ENCODE measurements at places on chromosomes 3 and 15.

DNA sequence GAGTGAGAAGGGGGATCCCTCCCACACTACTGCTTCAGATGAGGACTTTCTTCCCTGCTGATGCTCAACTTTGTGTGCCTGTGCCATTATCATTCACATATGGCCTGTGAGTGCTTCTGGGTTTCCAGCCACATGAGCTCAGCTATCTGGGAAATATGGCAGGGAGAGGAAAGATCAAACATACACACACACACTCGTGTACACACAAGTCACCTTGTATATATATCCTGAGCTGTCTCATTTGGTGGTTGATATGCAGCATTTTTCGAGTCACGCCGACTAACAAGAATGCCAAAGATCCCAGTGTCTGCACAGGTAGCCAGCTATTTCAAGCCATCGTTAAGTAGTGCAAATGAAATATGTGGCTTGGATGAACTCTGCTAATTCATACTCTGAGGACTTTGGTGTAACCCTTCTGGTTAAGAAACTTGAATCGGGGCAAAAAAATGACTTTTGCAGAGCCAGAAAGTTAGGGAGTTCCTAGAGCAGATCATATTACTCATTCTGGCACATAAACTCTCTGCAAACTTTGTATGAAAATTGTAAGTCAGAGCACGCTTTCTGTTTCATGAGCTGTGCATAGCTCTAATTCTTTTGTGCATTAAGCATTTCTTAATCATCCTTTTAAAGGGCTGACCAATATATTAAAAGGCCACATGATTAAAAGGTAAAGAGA is 24.9 kb upstream of the WNT5A start:
- no peak for DNase-seq

DNA sequence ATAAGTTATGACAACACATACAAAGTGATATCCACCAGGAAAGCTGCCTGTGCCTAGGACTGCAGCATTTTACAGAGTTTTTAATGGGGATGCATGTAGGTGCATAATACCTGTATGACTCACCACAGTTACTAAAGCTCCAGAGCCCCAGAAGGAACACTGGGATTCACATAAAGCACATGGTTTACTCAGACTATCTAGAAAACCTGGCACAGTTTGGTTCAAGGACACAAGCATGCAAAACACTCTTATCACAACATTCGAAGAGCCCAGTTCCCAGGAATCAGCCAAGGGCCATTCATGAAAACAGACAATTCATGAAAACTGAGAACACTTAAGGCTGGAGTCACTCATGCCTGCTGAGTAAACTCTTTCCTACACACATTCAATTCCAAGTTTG is 261.0 kb downstream of the PYDC2 start:
- DNase-seq, result no peak

DNA sequence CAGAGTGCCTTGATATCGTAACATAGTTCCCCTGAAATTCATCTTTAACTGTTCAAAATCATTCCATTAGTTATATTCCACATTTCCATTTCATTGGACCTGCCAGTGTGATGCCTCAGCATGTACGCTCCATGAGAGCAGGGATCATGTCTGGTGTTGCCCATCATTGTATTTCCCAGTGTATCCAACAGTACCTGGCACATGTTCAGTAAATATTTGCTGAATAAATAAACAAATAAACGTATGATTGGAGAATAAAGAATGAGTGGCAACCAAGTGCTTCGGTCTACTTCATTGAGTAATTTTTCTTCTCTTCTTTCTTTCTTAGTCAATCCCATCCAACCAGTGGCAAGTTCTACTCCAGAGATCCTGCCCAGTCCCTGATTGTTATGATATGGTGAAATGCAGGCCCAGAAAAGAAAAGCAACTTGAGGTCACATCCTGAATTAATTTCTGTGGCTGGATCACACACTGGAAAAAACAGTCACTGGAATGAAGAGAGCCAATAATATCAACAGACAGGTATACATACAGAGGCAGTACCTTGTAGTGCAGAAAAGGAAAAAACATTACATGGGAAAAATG is 101.2 kb downstream of the PLCH1 start:
- DNase-seq, result no peak

DNA sequence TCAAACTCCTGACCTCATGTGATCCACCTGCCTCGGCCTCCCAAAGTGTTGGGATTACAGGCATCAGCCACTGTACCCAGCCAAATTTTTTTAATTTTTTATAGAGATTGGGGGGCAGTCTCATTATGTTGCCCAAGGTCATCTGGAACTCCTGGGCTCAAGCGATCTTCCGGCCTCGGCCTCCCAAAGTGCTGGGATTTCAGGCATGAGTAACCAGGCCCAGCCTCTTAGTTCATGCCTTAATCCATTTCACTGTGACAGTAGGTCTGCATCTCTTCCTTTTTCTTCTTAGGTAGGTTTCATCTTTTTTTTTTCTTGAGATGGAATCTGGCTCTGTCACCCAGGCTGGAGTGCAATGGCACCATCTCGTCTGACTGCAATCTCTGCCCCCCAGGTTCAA is 37.3 kb upstream of the PPP4R2 start:
- DNase-seq, result no peak

DNA sequence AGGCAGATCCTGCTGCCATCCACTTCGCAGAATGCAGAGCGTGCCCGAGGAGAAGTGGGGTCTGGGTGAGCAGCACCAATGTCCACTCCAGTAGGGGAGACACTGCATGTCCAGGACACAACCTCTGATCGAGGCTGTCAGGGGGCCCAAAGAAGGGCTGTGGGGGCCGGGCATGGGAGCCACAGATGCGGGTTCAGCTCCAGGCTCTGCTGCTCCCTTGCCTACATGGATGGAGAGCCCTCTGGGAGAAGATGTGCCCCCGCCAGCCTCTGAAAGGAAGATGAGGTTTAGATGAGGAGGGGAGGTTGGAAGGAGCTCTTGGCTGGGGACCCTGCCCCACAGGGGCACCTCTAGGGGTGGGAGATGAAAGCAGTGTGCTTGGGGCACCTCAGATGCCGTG is 75.4 kb downstream of the KLF13 start:
- DNase-seq, result no peak

DNA sequence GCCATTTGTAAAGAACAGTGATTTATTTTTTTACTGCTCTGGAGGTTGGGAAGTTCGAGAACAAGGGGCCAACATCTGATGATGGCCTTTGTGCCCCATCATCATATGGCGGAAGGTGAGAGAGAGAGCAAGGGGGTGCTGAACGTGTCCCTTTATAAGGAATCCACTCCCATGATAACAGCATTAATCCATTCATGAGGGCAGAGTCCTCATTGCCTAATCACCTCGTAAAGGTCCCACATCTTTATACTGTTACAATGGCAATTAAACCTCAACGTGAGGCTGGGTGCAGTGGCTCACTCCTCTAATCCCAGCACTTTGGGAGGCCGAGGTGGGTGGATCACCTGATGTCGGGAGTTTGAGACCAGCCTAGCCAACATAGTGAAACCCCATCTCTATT is 8.3 kb downstream of the IL12A start:
- DNase-seq, result no peak

DNA sequence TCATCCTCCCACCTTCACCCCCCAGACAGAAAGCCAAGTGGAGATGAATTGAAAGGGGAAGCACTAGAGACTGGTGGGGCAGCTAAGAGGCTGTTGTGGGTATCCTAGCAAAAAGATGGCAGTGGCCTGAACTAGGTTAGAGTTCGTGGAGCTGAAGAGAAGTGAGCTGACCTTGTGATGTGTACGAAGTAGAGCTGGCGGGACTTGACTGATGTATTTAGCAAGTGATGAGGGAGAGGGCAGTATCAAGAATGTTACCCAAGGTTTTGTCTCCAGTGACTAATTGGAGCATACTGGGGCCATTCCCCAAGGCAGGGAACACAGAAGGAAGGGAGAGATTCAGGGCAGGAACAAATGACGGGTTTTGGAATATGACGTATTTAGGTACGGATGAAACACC is 50.0 kb upstream of the CP start:
- peak; percentile 30 for DNase-seq

- DNase-seq, result peak; percentile 90
These were observed 24.4 kb upstream of the TXNRD3 start for GRCh38 chr3:126679318-126679751.

DNA sequence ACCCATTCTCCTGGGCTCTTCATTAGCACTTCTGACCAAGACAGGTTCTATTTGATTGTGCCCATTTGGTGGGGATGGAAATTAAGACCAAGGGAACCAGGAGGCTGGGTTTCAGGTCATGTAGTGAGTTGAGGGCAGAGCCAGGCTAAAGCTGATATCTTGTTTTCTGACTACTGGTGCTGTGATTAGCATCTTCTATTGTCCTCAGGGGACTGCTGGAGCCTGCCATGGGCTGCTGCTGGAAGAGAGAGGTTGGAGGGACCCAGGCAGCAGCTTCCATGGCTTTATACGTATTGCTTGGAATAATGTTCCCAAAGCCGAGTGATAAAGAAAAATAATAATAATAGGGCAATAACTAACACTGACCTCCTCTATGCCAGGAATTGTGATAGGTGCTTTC is 211.4 kb upstream of the ROPN1 start:
- no peak for DNase-seq

DNA sequence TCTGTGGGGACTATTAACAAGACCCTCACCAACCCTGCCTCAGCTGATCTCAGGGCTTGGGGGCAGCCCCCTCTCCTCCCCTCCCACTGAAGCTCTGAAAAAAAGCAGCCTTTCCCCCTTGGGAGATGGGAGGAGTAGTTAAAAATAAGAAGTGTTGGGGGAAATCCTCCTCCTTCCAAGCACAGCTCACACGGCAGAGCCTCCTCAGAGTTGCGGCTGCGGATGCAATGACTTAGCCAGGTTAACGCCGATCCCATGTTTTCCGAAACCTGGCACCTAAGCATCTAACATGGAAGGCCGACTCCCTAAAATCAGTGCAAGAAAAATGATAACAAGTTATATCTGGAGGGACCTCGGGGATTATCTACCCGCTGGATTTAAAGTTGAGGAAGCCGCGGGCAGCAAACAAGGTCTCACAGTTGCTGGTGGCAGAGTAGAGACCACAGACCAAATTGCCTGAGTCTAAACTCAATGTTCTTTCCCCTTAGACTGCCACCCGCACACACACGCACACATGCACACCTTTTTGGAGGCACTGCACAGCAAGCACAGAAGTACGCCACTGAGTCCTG is 1.1 kb upstream of the TPM1 start:
- no peak for DNase-seq

DNA sequence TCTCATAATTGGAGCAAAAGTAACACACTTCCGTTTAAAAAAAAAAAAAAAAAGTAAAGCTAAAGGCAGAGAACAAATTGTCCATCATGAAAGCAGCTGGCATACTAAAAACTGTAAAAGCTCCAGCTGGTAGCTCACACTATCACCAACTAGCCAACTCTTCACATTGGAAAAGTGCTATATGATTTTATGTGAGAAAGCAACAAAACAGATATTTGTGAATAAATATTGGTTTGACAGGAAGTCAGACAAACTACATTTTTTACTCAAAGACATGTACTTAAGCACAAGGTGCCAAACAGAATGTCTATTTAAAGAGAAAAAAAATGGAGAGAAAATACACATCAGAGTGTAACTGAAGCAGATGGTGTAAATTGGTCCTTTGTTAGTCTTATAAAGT is 231.2 kb upstream of the CADM2 start:
- DNase-seq, result no peak

DNA sequence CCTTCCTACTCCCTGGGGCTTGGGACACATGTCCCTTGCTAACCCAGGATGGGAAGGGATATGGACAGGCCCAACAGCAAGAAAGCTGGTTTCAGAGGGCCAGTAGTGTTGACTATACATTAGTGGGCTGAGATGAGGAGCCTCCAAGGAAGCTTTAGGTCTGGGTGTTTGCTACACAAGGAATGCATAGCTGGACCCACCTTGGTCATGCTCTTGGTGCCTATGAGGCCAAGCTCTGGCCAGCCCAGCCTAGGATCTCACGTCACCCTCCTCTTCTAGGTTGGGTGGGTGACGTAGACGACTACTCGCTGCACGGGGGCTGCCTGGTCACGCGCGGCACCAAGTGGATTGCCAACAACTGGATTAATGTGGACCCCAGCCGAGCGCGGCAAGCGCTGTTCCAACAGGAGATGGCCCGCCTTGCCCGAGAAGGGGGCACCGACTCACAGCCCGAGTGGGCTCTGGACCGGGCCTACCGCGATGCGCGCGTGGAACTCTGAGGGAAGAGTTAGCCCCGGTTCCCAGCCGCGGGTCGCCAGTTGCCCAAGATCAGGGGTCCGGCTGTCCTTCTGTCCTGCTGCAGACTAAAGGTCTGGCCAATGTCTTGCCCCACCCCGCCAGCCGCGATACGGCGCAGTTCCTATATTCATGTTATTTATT is 653 bp upstream of the WDR6 start:
- DNase-seq, result peak; percentile 38

GRCh38 chr3:125684199-125684598 is 88.9 kb upstream of the OSBPL11 start:
- DNase-seq, result no peak

DNA sequence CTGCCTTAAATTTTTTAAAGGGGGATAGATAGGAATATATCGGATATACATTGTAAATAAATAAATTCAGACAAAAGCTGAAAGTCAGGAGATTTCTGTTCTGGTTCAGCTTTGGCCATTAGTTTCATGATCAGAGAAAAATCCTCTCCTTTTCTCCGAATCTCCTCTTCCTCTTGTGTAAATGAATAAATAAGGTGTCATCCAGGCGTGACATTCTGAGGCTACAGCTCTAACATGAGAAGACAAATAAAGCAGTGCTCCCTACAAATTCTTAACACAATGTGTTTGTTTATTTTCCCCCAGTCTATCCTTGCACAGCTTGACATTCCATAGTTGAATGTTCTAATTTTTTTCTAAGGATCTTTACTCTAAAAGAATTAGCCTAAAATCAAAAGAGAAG is 9.4 kb upstream of the MB21D2 start:
- no peak for DNase-seq
